CD14-positive monocyte (primary cell): ENCODE measurements at places on chromosomes 5 and 9.
A peak's percentile ranks its signal among the peaks of the same experiment; 100 is the strongest.

GRCh38 chr9:109098960-109099308, 20.8 kb downstream of the TMEM245 start:
- no peak for DNase-seq

DNA sequence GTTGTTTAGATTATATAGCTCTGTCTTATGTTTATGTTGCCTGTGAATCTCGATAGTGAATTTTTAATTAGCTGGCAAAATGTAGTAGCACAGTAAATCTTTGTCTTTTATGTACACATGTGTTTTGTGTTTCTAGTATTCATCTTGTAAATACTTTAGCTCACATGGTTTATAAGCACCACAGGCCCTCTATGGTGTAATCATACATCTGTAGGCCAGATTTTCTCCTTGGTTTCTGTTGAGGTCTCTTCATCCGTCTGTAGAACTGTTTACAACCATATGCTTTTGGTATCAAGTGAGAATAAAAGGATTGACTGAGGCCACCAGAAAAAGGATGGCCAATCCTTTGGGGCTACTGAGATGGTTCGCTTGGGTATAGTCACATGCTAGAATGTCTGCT, 45.0 kb downstream of the PRR16 start:
- DNase-seq, result no peak

GRCh38 chr5:60101573-60101972, 208.0 kb upstream of the PDE4D start:
- no peak for DNase-seq

DNA sequence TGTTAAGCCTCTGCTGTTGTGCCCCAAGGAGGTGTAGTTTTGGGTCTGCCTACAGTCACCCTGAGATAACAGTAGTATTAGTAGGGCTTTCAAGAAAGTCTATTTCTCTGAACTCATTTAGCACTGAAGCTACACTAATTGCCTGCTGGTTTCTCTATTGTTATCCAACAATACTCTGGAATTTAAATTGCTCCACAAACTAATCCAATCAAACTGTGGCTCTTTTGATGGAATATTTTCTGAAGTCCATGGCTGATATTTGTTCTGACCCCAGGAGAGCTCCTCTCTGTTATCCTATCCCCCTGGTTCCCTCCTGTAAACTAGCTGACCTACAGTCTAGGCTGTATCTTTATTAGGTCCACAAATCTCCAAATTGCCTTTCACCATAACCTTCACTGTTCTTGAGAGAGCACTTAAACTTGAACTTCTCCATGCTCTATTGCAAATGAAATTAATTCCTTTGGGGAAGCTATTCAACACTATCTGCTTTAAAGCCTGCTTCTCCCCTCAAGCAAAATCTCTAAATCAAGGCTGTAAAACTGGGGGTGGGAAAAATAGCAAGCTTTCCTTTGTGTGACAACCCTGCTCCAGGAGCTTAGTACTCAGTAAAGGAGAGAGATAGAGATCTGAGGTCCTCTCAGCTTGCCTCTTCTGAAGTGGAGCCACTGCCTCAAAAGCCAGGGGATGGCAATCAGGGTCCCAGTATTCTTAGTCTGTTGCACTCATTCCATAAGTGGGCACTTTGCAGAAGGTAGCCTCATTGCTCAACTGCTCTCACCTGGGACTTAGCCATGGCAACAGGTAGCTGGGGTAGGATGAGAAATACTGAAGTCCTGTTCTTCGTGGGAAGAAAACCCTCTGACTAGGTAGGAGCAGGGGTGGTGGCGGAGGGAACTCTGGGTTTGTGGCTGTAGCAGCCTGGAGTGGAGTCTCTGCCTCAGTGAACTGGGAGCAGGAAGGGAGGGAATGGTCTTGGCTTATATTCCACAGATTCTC, 110.9 kb downstream of the MACIR start:
- no peak for DNase-seq

GRCh38 chr5:116424258-116424615, 150.4 kb downstream of the SEMA6A start:
- no peak for DNase-seq

DNA sequence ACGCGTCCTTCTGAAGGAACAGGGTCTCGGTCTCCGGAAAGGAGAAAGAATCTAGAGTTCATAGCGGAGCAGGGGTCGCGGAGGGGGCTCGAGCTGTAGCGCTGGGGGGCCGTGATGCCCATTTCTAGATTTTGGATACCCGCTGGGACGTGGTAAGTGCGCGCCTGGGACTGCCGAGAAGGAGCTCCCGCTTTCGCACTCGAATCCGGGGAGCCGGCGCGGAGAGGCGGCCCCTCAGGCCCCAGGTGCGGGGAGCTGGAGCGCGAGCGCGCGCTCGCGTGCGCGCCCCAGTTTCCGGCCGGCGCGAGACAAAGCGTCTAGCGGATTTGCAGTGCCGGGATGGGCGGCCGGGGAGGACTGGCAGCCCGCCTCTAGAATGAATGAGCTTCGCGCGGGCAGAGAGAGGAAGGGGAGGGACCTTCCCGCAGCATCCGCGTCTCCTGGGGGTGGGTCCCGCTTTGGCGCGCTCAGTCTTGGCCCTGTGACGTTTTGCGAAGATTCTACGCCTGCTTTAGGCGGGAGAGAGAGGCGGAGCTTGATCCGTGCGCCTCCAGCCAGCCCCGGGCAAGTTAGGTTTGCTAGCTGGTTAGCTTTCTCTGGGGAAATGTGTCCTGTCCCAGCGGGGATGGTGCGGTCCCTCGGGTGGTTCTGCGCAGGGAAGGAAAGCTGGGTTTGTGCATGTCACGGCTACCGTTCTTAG, 1.2 kb downstream of the LMNB1 start:
- peak; percentile 92 for DNase-seq

DNA sequence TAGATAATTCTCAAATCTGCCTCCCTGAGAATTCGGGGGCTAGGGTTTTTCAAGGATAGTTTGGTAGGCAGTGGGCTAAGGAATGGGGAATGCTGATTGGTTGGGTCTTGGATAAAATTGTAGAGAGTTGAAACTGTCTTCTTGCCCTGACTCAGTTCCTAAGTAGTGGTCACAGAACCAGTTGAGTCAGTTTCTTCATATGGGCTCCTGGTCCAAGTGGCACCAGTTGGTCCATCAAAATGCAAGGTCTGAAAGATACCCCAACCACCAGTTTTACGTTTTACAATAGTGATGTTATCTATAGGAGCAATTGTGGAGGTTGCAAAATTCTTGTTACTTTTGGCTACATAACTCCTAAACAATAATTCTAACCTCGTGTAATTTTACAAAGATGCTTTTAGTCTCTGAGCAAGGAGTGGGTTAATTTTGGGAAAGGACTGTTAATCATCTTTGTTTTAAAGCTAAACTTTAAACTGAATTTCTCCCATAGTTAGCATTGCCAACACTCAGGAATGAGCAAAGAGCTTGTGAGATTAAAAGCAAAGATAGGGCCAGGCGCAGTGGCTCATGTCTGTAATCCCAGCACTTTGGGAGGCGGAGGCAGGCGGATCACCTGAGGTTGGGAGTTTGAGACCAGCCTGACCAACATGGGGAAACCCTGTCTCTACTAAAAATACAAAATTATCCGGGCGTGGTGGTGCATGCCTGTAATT, 7.7 kb downstream of the CDK7 start:
- DNase-seq, result no peak

- peak; percentile 6 for DNase-seq
These were observed 111.1 kb downstream of the PAM start for GRCh38 chr5:102866237-102866600.
